ENCODE measurements at places on chromosomes 11 and 22.

DNA sequence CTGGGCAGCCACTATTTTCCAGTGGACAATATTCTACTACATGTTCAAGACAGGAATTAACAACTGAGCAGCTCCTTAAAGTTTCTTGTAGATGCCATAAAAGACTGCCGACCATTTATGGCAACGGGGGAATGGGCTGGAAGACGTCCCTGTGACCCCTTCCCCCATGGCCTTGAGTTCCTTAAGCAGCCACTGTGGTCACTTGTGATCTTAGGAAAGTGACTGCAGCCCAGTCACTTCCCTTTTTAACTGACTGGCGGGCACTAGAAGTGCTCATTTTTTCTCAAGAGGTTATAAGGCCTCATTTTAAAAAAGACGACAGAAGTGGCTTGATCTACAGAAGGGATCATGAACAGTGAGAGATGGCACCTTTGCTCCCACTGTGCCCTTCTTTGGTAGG is 153.2 kb upstream of the NARS2 start:
- DNase-seq: peak; percentile 69

DNA sequence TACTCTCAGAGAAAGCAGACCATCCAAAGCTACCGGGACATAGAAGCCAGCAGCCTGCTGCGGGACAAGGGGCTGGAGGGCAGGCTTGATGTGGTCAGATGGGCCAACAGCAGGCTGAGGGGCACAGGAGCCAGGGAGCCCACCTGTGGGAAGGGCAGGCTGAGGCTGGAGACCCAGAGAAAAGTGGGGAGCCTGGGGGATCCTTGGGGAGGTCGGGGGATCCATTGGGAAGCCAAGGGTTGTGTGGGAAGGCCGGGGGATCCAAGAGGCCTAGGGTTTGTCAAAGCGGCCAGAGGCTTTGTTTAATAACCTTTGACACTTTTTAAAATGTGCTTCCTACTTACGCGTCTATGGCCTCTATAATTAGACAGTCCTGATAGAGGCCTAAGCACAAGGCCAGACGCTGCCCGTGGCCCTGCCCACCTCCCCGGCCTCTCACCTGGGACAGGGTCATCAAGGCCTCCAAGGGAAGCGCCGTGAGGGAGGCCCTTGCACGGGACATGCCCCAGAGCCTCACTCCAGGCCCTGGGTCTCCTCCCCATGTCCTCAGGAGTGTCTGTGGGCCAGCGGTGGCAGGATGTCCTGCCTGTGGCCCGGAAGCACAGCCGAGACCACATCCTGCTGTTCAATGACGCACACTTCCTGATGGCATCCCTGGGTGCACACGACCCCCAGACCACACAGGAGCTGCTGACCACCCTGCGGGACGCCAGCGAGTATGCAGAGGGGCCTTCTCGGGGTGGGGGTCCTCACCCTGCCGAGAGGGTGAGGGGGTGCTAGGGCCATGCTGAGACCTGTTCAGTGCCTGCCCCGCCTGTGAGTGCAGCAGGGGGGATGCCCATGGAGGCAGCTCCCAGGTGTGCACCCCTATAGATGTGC is 8.6 kb upstream of the GTSE1 start:
- peak; percentile 22 for DNase-seq

DNA sequence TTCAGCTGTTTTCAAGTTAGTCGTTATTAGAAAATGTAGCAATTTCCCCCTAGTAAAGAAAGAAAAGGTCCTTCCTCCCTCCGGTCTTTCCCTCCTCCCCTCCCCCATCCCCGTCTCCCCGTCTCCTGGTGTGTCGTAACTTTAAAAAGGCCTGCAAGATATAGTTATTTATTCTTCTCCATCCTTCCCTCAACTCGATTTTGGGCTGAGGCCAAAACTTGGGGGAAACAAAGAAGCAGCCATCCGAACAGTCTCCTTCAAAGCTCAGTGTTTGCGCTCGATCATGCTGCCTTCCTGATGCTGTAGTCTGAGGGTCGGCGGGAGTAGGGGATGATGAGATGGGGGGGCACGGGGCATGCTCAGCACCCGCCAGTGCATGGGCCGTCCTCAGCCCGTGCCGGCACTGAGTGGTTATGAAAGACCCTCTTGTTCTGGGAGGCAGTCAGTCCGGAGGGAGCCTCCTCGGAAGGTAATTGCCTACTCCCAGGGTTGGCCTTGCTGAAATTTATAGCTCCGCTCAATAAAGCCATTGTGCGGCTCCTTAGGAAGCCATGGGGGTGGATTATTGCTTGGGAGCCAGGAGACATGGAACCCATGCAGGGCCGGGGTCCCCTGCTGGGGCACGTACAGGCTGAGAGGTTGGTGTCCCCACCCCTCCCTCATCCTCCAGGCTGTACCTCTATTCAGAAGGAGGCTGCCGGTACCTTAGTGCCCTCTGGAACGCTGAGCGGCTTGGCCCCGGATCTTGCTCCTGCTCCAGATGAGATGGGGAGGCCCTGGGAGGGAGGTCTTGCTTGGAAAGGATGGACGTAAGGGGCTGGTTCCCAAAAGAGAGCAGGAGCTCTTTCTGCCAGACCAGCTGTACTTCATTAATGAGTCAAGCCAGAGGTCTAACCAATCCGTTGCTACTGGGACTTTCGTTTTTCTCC is 212.7 kb upstream of the CADM1 start:
- DNase-seq: no peak

DNA sequence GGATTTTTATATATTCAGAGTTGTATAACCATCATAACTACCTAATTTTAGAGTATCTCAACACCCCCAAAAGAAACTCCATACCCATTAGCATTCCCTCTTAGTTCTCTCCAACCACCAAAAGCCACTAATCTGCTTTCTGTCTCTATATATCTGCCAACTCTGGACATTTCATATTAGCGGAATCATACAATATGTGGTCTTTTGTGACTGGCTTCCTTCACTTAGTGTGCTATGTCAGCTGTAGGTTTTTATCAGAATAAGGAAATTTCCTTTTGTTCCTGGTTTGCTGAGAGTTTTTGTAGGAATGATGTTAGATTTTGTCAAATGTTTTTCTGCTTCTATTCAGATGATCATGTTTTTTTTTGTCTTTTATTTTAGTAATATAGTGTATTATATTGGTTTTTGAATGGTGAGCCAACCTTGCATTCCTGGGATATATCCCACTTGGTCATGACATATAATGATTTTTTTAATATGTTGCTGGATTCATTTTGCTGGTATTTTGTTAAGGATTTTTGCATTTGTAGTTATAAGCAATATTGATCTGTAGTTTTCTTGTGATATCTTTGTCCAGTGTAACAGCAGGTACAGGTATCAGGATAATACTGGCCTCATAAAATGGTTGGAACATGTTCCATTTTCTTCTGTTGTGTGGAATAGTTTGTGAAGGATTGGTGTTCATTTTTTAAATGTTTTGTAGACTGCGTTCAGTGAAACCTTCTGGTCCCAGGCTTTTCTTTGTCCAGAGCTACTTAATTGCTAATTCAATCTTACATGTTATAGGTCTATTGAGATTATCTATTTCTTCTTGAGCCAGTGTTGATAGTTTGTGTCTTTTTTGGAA is 16.8 kb downstream of the DGCR8 start:
- DNase-seq: no peak

DNA sequence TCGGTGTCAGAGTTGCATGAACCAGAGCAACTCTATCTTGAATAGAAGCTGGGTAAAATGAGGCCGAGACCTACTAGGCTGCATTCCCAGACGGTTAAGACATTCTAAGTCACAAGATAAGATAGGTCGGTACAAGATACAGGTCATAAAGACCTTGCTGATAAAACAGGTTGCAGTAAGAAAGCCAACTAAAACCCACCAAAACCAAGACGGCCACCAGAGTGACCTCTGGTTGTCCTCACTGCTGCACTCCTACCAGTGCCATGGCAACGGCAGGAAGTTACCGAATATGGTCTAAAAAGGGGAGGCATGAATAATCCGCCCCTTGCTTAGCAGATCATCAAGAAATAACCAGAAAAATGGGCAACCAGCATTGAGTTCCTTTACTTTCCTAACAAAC is 2.4 kb upstream of the KAT5 start:
- DNase-seq: no peak

DNA sequence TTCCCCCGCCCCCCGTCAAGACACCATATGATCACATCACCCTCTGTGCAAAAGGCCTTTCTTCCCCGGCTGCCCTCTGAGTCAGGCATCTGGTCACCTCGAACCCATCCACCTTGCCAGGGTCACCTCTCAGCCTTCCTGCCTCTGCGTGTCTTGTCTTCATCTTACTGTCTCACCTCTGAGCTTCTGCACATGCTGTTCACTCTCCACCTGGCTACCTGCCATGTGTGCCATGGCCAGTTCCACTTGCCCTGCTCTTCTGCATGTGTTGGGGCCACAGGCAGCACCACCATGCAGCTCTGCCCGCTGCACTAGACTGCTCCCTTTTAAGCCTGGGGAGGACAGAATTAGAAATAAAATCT is 9.8 kb downstream of the ZNF74 start:
- no peak for DNase-seq

GRCh38 chr22:49046546-49047361 is 780.9 kb downstream of the BRD1 start:
- no peak for DNase-seq

- no peak for DNase-seq
Observed at GRCh38 chr11:131303611-131304119, 66.8 kb upstream of the NTM start.

GRCh38 chr11:44771841-44772240 is 45.1 kb downstream of the TSPAN18 start:
- DNase-seq: no peak

- peak; percentile 83 for DNase-seq
Observed at GRCh38 chr11:77175869-77176539, 48.0 kb downstream of the MYO7A start.

GRCh38 chr11:131041331-131042040 is 125.2 kb upstream of the SNX19 start:
- no peak for DNase-seq

GRCh38 chr11:97514446-97514845 is 1124.6 kb downstream of the JRKL start:
- no peak for DNase-seq

DNA sequence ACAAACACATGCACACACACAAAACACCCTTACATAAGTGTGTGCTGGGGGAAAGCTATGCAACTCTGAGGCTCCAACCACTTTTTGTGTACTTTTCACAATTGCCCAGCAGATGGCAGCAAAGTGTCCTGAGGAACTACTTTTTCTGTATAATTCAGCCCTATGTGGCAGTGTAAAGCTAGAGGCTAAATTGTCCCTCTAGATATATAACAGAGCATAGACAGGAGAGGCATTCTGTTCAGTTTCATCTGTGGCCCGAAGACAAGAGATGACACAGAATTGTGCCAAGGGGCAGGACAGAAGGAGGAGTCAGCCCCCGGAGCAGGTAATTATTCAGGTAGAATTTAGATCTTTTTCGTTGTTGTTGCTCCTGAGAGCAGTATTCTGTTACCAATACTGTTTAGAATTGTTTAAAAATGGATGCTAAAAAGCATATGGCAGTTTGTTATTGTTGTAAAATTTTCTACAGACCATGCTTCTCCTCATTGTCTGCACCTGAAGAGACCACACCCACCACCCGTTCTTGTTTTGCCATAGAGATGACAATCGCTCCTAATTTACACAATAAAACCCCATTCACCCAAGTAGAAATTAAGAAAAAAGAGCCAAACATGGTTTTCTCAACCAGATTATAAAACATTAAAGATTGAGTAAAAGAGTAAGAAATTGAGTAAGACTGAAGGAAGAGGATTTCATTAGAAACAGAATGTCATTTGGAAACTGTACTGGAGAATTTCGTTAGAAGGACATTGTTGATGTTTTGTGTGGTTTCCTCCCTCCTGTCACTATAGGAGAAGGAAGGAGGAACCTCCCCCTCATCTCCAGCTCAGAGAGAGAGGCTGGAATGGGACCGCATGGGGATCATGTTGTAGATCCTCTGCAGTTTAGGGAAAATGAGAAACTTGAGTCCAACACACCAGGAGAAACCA is 14.5 kb upstream of the MS4A7 start:
- peak; percentile 96 for DNase-seq

DNA sequence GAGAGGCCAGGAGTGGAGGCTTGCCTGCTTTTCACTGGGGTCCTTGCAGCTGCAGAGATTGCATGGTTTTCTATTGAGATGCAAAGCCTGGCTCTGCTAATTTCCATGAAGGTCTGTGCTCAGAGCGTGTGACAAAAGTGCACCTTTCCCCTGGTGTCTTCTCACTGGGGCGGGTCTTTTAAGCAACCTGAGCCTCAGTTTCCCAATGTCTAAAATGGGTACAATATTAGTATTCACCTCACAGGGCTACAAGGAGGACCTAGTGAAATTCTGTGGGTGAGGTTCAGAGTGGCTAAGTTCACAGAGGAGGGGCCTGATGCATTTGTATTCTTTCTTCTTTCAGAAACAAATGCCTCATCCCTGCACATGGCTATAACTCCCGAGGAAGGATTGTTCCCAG is 20.3 kb downstream of the PPM1F start:
- no peak for DNase-seq

GRCh38 chr11:59730896-59731565 is 17.4 kb upstream of the OR10V1 start:
- DNase-seq: no peak

All from inflammatory macrophage (primary cell).